EL (cell line): ENCODE measurements at places on chromosomes 2 and 18.

GRCh38 chr2:76975752-76976151 lies 546.4 kb downstream of the LRRTM4 start:
- no peak for DNase-seq

- DNase-seq = peak; percentile 61
Measured at GRCh38 chr2:224982910-224983711, 59.2 kb downstream of the DOCK10 start.

GRCh38 chr2:47488870-47489584 lies 86.1 kb downstream of the MSH2 start:
- peak; percentile 83 for DNase-seq

- no peak for DNase-seq
Measured at GRCh38 chr18:46678785-46679399, 21.9 kb upstream of the LOXHD1 start.

DNA sequence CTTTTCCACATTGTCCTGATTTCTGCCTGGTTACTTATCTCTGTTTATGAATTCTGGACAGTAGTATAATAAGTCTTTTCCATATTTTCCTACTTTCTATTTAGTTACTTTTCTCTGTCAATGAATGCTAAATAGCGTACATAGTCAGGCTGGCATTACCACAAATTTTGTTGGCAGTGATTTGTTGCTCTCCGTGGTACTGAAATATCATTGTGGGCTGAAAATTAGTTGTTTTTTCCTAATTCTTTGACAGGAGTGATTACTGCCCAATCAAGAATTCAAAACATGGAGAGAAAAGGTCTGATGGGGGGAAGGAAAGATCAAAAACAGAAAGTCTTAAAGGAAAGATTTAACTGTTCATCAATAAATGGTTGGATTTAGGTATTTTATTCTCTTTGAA lies 7.7 kb upstream of the GALNT13 start:
- DNase-seq = no peak

DNA sequence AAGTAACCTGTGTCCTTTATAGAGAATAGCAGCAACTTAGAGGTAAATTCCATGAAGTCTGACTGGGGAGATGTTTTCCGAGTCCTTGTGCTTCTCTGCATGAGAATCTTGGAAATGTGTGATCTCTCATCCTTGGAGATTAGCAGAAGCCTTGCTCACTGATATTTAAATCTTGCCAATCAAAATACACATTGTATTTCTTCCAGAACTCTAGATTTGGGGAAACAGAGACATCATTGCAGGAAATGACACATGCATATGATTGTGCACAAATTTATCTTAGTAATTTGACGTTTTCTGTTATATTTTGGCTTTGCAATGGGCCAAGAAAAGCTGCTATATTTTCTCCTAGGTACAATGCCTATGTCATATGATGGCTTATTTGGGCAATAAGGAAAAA lies 182.6 kb downstream of the ZNF804A start:
- no peak for DNase-seq

GRCh38 chr2:204104811-204105210 lies 168.2 kb downstream of the ICOS start:
- DNase-seq = no peak

DNA sequence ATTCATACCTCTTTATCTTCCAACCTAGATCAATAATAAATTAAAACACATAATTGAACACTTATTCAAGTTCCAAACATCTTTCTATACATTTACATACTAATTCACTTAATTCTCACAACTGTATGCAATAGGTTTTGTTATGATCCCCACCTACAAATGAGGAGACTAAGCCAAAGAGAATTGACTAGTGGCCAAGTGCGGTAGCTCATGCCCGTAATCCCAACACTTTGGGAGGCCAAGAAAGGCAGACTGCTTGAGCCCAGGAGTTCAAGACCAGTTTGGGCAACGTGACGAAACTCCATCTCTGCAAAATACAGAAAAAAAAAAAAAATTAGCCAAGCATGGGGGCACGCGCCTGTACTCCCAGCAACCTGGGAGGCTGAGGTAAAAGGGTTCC lies 36.8 kb downstream of the KCNG3 start:
- no peak for DNase-seq

DNA sequence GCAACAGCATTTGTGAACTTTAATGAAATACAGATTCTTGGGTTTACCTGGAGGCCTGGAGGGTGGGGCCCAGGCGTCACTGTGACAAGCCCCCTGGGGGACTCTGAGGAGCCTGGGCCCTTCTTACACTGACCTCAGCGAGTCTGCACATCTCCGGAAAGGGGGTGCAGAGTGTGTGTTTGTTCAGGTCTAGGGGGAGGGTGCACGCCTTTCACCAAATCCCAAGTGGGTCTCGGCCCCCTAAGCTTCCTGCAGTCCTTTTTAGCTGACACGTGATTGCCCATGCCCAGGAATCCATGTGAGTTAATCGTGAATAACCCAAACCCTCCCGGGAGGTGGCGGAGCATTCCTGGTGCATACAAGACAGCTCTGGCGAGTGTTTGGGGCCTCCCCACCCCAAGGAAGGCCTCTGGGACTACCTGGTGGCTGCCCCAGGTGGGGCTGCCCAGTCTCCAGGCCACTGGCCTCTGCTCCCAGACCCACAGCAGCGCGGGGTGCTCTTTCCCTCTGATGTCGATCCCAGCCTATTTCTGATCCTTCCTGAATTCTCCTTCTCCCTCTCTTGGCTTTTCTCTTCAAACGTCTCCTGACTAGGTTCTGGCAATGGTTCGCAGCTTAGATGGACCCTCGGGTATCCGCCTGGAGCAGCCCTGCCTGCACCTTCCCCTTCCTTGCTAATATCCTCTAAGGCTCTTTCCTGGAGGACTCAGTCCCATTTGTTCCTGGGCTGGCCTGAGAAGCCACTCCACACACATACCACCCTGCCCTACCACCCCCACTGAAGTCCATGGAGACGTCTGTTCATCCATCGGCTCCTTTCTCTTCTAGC lies 10.0 kb downstream of the NGEF start:
- DNase-seq = no peak

DNA sequence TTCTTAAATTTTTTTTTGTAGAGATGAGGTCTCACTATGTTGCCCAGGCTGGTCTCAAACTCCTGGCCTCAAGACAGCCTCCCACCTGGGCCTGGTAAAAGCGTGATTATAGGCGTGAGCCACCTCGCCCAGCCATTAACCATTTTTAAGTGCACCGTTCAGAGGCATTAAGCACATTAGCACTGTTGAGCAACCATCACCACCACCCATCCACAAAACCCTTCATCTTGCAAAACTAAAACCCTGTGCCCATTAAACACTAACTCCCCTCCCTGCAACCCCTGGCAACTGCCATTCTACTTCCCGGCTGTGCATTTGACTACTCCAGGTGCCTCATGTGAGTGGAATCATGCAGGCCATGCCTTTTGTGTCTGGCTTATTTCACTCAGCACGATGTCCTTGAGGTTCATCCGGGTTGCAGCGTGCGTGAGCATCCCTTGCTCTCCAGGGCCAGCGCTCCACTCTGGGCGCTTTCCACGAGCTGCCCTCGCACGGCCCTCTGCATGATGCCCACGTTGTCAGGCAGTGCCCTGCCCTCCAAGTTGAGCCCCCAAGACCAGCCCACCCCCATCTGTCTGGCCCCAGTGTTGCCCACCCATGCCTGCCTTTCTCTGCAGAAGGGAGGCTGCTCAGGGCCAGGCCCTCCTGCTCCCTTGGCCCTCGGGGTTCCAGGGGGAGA lies 63.0 kb upstream of the GLI2 start:
- no peak for DNase-seq

- DNase-seq = peak; percentile 0
Measured at GRCh38 chr2:38155-38554, 8.2 kb downstream of the FAM110C start.

GRCh38 chr2:218033590-218034496 lies 31.0 kb upstream of the TNS1 start:
- no peak for DNase-seq

- DNase-seq = no peak
Measured at GRCh38 chr18:79367989-79368388, 27.7 kb upstream of the NFATC1 start.

GRCh38 chr2:172623249-172623965 lies 67.5 kb downstream of the PDK1 start:
- peak; percentile 24 for DNase-seq

GRCh38 chr2:8587920-8588830 lies 93.7 kb upstream of the ID2 start:
- no peak for DNase-seq

- no peak for DNase-seq
Measured at GRCh38 chr2:9780368-9781130, 62.7 kb upstream of the TAF1B start.

DNA sequence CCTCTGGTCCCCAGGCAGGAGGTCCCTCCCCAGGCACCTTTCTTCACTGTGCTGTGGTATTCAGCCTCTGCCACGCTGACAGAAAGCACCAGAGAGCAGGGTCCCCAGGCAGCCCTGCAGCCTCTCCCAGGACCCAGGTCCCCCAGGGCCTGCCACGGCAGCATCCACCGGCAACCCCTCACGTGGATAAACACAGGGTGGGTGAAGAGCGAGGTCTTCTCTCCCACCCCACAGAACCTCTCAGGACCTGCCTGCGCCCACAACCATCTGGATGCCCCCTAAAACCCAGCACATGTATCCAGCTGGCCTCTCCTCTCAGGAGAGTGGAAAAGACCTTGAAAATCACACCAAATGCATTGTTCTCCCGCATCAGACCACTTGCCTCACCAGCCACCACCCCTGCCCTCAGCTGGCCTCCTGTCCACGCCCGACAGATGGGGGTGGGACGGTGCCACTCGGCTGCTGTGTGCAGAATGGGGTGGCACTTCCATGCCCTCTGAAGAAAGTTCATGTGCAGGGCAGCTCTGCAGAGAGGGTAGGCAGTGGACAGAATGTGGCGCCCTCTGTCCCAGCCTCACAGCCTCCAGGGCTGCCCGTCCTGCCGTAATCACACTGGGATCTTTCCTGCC lies 4.0 kb upstream of the CROCC2 start:
- no peak for DNase-seq

GRCh38 chr18:53749766-53750165 lies 474.7 kb downstream of the MBD2 start:
- no peak for DNase-seq

- no peak for DNase-seq
Measured at GRCh38 chr18:27005589-27005988, 140.1 kb upstream of the AQP4 start.

- DNase-seq = no peak
Measured at GRCh38 chr2:239506961-239507360, 106.1 kb upstream of the HDAC4 start.

DNA sequence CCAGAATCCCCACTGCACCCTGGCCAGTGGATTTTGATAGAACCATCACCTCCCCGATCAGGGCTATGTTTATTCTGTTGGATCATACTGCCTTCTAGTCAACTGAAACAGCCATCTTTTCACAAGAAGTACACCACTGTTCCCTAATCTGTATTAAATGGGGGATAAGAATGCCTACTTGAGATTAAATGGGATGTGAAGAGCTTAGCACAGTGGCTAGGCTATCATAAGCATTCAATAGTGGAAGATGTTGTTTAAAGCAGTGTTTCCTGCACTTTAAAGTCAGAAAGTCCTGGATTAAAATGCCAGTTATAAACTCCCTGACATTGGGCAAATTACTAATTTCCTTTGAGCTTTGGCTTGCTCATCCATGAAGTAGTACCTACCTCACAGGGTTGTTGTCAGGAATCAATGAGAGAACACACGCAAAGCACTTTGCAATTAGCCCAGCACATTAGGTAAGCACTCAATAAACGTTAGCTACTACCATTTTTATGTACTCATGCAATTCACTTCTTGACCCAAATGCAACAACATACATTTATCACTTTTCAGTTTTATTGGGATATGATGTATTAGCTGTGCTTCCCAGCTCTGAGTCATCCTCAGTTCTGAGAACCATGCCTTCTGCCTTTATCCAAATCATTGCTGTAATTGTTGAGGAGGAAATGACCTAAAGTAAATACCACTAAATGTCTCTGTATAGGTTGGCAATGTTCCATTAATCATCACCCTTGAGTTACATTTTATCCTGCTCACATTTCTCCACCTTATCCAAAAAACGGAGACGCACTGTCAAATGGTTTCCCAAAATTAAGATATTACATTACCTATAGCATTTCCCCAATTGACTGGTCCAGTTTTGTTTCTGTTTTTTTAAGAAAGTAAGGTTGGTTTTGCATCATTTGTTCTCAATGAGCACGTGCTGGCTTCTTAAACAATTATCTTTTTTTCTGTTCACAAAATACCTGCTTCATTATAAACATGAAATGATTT lies 2.1 kb downstream of the TMEM247 start:
- DNase-seq = peak; percentile 89
